ENCODE measurements at places on chromosomes 5 and 9.
A peak's percentile ranks its signal among the peaks of the same experiment; 100 is the strongest.

- peak; percentile 35 for DNase-seq
Measured at GRCh38 chr5:148398698-148399121, 15.0 kb downstream of the FBXO38 start.

DNA sequence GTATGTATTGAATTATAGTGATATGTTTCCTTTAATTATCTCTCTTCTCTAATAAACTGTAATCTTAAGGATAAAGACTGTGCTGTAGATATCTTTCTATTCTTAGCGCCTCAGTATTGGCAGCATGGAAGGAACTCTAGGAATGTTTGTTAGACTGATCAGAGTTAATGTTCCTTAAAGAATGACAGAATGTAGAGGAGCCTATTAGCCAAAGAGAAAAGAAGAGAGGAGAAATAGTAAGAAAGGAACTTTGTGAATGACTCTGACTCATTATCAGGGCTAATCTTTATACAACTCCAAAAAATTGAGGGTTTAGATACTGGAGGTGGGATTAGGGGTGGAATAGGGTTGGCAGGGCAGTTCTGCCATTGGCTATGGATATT is 59.0 kb upstream of the NUDT12 start:
- DNase-seq: no peak

GRCh38 chr5:88203981-88204750 is 64.5 kb downstream of the TMEM161B start:
- no peak for DNase-seq

DNA sequence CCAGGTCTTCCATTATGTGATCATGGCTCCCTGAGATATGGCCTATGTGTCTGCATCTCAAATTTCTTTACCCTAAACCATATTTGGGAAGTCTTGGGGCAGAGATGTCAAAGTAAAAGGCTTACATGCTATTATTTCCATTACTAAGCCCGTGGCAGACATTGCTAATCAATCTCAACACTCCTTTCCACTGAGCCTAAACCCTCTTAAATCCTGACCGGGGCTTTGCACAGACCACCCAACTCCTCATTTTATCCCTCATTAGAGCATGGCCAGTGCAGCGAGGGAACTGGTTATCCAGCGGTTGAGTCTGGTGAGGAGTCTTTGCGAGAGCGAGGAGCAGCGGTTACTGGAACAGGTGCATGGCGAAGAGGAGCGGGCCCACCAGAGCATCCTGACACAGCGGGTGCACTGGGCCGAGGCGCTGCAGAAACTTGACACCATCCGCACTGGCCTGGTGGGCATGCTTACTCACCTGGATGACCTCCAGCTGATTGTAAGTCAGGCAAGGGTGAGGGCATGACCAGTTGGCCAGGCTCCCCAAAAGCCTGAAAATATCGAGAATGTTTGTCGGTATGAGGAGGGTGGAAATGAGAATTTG is 11.0 kb downstream of the BSPRY start:
- DNase-seq: no peak

DNA sequence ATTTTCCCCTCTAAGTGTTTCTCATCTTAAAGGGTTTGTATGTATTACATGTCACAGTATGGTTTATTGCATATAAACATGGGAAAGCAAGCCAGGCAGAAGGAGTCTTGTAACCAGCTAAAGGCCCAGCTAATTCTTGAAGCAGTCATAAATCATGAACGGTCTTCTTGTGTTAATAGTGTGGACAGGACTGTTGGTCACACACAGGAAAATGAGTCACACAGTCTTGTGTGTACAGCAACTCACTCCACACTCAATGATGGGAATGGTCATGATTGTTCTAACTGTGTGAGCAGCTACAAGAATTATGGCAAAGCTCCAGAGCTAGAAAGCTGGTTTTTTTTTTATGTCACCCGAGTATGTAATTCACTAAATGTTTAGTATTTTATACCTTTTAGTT is 123.9 kb downstream of the GHR start:
- DNase-seq: peak; percentile 61

- no peak for DNase-seq
Measured at GRCh38 chr9:137530331-137530730, 19.9 kb downstream of the PNPLA7 start.

GRCh38 chr9:33852216-33852826 is 35.4 kb downstream of the UBE2R2 start:
- DNase-seq: peak; percentile 71

- DNase-seq: peak; percentile 99
Measured at GRCh38 chr9:128115187-128116103, 12.1 kb downstream of the PTGES2 start.
